Panc1 (cell line): ENCODE measurements at places on chromosomes 6 and 20.

- no peak for DNase-seq
These were observed 50.6 kb upstream of the FUCA2 start for GRCh38 chr6:143562143-143562542.

- DNase-seq: no peak
These were observed 5.6 kb upstream of the HECA start for GRCh38 chr6:139129284-139129683.

DNA sequence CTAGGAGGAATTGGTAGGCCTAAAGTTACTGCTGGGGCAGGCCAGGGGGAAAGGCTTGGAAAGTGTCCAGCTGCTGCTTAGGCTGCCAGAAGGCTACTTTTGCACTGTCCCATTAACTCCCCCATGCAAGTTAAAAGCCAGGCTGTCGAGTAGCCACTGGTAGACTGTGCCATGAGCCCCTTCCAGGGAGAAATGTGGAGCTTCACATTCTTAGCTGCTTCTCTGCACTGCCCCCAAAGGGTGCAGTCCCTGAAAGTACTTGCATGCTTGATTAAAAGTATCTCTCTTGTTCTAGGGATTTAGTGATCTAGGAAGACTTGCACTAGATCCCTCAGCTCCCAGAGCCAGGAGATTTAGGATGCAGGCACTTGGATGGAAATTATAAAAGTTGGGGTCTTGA is 57.3 kb downstream of the CDC5L start:
- DNase-seq: no peak

DNA sequence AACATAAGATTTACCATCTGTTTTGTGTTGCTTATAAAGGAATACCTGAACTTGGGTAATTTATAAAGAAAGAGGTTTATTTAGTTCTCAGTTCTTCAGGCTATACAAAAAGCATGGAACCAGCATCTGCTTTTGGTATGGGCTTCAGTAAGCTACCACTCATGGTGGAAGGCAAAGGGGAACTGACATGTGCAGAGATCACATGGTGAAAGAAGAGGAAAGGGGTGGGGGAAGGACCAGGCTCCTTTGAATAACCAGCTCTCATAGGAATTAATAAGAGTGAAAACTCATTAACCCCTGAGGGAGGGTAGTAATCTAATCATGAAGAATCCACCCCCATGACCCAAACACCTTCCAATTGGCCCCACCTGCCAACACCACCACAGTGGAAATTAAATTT is 89.5 kb upstream of the TMEM170B start:
- DNase-seq: no peak

DNA sequence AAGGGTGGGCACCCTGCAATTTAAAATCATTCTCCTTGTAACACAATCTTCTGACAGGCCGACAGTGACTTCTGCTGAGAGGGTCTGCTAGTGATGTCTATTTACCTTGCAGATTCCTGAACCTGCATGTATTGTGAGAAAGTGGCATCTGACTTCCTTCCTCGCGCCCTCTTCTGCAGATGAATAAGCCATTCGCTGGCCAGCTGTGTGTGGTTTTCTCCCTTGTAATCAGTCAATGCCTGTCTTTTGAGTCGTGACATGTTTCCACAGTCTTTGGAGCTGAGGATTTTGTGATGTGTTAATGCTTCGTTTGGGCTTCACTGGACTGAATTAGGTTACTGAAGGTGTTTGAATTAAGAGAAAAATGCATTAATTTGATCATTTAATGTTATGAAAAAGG is 125.3 kb downstream of the GRM1 start:
- DNase-seq: no peak
